ENCODE measurements at places on chromosomes 5 and 9.

DNA sequence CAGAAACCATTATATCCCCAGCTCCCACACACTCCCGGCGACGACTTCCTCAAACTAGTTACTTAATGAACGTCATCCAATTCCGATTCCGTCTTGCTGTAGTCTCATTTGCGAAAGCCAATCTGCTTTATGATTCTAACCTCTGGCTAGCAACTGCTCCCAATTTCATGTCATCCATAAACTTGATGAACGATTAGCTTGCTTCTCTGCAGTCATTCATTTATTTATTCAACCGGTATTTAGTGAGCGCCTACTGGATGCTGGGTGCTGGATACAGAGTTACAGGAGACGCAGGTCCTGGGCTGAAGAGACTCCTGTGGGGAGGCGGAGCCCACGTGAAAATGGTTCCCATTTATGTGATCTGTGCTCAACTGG lies 46.2 kb downstream of the TSPAN17 start:
- no peak for DNase-seq

GRCh38 chr5:100004969-100005368 lies 530.2 kb upstream of the FAM174A start:
- no peak for DNase-seq

GRCh38 chr5:56309262-56309826 lies 76.2 kb upstream of the ANKRD55 start:
- DNase-seq: no peak

DNA sequence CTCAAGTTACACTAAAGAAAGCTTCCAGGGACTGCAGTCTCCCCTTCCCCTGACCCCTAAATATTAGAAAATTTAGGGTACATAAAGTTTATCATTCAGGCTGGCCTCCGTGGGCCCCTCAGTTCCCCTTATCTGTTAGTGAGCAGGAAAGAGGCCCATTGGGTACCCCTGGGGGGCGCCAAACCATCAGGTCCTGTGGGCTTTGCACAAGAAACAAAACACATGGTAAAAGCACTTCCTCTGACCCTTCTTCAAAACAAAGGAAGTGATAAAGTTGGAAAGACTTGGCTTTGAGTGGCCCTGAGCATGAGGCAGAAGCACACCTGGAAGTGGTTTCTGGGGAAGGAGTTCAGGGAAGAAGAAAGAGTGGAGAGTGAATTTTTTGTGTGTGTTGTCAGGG lies 213.0 kb downstream of the SMARCA2 start:
- no peak for DNase-seq

GRCh38 chr5:85663708-85664031 lies 954.1 kb upstream of the COX7C start:
- DNase-seq: no peak

- DNase-seq: no peak
These were observed 1.4 kb downstream of the ZFR start for GRCh38 chr5:32443145-32443540.

- no peak for DNase-seq
These were observed 8.9 kb downstream of the DNLZ start for GRCh38 chr9:136354592-136355085.

DNA sequence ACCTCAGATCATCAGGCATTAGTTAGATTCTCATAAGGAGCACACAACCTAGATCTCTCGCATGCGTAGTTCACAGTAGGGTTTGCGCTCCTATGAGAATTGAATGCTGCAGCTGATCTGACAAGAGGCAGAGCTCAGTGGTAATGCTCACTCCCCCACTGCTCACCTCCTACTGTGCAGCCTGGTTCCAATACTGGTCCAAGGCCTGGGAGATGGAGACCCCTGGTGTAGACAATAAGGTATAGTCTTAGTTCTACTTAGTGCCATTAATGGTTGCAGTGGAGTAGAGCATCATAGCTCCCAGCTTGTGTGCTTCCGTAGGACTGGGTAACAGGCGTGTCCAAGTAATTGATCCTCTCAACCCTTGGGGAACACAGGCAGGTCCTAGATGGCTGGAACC lies 70.4 kb upstream of the ANKRD55 start:
- DNase-seq: no peak

DNA sequence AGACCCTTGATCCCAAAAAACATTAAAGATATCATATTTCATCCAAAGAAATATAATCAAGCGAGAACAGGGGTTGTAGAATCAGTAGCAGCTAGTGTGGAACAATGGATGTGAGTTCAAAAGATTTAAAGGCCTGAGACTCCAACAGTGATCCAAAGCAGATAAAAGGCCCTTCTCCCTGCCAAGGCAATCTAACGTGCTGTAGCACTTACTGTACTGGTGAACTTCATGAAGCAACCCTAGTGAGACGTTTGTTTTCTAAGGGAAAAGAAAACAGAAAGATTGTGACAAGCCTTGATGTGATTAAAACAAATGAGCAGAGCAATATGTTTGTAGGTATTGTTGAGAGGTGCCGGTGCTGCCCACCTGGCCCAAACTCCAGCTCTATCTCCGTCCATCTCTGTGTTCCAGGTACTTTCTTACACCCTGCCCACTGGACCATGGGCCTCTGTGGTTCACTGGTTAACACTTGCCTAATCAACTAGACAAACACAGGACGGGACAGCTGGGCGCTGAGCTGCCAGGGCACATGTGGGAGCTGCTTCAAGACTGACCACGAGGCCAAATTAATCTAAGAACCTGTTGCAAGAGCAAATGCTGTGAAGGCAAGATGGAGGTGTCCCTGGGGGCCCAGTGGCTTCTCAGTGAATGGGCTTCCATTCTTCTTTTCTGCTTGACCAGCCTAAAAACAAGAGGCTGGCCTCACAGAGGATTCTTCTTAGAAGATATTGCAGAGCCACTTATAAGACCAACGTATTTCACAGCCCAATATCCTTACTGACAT lies 265.5 kb downstream of the CWC27 start:
- peak; percentile 4 for DNase-seq

GRCh38 chr5:9622971-9623421 lies 7.2 kb downstream of the TAS2R1 start:
- DNase-seq: no peak

DNA sequence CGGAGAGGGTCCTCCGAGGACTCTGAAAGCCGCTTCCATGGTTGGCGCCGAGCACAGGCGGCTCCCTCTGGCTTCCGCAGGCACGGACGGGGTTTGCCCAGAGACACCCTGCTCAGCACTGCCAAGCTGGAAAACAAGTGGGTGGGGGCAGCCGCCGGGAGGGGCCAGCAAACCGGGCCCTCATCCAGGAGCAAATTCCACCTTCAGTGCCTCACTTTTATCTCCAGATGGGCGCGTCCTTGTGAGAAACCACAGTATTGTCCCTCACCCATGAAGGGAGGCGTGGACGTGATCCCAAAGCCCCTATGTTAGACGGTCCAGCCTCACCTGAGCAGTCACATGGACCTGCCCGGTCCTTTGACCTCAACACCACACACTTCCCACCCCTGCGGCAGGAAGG lies 29.0 kb downstream of the MED10 start:
- no peak for DNase-seq

GRCh38 chr9:75463871-75464270 lies 375.6 kb downstream of the OSTF1 start:
- DNase-seq: no peak

- no peak for DNase-seq
These were observed 128.3 kb upstream of the CCNH start for GRCh38 chr5:87541033-87541432.

GRCh38 chr9:108479989-108480652 lies 375.7 kb downstream of the ACTL7B start:
- no peak for DNase-seq

- no peak for DNase-seq
These were observed 12.5 kb upstream of the LPAR1 start for GRCh38 chr9:111050819-111051218.
